ENCODE measurements at places on chromosomes 6 and 20.

- no peak for DNase-seq
These were observed 96.4 kb upstream of the EPHA7 start for GRCh38 chr6:93515736-93516135.

GRCh38 chr6:38141085-38141484 is 321.6 kb downstream of the ZFAND3 start:
- DNase-seq, result no peak

GRCh38 chr6:144286503-144287393 is 1.6 kb downstream of the UTRN start:
- no peak for DNase-seq

DNA sequence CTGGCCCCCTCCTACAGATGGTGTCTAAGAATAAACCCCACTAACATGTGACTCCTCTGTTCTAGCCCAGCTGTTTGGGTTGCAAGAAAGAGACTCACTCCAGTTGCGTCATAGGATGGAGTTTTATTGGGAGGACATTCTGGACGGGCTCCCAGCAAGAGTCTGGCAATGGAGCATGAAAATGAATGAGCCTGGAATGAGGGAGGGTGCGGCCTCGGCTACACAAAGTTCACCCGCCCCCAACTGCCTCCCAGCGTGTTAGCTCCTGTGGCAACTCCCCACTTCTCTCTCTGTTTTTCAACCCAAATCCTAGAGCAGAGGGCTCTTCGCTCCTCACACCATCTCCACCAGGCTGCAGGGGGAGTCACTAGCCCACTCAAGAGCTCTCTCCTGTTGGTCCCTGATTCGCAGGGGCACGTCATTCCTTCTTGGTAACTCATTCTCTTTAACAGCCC is 5.1 kb upstream of the ADAM33 start:
- no peak for DNase-seq

DNA sequence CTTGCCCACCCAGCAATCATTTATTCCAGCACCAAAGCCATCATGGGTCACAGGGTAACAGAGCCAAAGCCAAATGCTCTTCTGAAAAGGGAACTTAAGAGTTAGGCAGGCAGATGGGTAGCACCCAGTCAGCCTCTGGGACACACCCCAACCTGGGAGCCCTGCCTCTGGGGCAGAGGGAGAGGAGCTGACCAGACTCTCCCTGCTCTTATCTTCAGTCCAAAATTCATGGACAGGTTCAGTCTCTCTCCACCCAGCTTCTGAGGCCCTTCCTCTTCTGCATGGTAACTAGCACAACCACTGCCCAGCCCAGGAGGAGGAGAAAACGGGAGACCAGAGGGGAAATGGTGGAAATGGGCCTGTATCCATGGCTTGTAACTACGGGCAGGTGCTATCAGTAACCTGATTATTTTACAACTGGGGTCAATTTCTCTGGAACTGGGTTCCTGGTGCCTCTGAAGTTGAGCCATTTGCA is 105.4 kb downstream of the NOL4L start:
- DNase-seq, result no peak

GRCh38 chr20:25256226-25256859 is 8.5 kb downstream of the PYGB start:
- no peak for DNase-seq

DNA sequence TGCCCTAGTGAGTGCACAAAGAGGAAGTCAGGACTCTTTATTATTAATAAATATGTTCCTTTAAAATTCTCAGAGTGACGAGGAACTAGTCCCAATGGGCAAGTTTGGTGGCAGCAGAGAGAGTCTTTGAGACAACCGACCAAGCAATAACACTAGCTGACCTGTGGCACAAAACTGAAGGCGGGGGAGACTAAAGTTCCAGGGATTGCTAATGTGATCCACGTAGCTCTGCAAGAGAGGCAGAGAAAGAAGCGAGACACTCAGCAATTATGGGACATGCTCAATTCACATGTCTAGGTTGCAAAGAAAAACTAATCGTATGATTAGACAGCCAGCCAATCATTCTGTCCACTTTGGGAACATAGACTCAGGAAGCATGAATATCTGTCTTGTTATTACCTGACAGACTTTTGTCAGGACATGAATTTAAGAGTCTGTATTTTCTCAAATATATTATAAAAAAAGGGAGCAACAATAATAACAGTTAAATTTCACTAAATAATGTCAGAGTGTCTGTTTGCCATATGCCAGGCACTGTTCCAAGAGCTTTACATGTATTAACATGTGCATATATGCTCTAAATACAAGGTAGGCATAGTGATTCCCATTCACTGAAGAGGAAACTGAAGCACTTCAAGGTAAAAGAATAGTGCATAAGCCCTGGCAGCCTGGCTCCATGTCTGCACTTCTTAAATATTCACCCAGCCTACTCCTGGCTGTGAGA is 81.0 kb downstream of the COL9A1 start:
- DNase-seq, result no peak

- no peak for DNase-seq
These were observed 88.5 kb downstream of the POPDC3 start for GRCh38 chr6:105091140-105091829.

DNA sequence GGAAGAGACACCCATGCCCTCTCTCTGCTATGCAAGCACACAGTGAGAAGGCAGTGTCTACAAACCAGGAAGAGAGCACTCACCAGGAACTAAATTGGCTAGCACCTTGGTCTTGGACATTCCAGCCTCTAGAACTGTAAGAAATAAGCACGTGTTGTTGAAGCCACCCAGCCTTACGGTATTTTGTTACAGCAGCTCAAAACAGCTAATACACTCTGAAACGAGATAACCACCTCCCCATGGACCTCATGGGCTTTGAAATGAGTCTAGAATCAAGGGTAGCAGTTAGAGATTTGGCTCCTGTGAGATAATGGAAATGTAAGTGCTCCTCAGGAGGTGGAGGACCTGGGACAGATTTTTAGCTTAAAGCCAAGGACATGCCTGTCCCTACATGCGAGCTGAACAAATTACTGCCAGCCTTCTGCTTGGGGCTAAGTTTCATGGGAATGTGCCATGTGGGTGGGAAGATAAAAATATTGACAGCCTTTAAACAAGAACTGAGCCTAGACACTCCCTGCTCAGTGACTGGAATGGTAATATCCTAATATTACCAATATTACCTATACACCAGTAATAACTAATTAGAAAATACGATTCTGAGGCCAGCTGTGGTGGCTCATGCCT is 3.9 kb upstream of the ZNF318 start:
- no peak for DNase-seq

DNA sequence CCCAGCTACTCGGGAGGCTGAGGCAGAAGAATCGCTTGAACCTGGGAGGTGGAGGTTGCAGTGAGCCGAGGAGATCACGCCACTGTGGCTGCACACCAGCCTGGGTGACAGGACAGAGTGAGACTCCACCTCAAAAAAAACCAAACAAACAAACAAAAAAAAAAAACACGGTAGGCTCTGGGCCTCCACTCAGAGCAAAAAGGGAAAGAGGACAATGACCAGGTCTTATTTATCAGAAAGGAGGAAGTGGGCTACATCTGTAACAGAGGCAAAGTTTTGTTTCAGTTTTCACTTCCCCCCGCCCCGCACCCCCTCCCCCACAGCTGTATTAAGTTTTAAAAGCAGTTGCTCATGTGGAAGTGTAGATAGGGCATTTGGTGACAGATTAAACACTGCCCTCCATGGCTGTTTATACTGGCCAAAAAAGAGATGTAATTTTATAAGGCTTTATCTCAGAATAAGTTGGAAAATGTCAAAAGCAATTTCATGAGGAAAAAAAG is 114.6 kb downstream of the RCAN2 start:
- no peak for DNase-seq
